T-cell (primary cell): ENCODE measurements at places on chromosomes 7 and 10. TPM values are rescaled to one million over a fixed set of nuclear protein-coding genes. Genes with fewer than 3 reads are reported as not detected.

Gene OR2A12
- not detected for total RNA-seq

DNA sequence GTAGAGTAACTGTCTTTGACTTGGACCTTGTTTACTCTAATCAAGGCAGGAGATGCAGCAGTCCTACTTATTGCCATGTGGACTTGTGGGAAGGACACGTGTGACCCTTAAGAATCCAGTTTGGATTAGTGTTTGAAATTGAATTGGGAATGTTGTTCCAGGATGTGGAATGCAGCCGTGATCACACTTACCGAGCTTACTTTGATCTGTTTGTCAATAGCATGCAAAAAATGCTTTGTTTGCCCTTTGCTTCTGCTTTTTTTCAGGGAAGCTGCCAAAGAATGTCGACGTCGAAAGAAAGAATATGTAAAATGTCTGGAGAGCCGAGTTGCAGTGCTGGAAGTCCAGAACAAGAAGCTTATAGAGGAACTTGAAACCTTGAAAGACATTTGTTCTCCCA, 84.7 kb downstream of the CREM start:
- no peak for DNase-seq

Gene NME8
- total RNA-seq, result not detected

GRCh38 chr10:44046605-44047004, 338.3 kb downstream of the CXCL12 start:
- DNase-seq, result no peak

DNA sequence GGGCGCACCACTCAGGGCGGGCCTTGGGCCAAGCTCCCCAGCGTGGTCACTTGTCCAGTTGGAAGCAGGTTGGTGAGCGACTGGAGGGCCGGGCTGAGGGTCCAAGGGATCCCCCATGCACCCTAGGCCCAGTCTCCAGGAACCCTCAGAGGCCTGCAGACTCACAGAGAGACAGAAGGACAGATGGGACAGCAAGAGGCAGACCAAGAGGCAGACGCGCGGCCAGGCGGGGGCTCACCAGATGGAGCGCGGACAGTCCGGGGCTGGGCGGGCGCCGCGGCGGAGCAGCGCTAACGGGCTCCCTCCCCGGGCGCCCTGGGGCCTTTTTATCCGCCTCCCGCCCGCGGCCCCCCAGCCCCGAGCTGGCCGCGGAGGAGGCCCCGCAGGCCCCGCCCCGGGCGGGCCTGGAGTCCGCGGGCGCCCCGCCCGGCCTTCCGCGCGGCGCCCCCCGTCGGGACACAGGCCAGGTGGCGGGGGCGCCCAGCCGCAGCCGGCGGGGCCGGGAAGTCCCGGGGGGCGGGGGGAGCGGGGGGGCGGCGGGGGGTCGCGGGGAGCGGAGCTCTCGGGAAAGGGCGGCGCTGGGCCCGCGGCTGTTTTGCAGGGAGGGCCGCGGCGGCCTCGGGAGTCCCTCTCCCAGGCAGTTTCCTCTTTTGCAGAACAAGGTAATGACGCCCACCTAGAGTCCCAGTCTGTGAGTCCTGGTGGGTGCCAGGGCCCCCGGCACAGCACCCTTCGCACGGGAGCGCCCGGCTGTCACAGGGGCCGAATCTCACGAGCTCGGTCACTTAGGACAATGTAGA, at the start of gene LOXL4:
TSS of gene LOXL4 (minus strand) at position 301 of the 800 bp plus-strand sequence. CDS start 5,175 bp downstream, outside the sequence.
- no peak for DNase-seq

DNA sequence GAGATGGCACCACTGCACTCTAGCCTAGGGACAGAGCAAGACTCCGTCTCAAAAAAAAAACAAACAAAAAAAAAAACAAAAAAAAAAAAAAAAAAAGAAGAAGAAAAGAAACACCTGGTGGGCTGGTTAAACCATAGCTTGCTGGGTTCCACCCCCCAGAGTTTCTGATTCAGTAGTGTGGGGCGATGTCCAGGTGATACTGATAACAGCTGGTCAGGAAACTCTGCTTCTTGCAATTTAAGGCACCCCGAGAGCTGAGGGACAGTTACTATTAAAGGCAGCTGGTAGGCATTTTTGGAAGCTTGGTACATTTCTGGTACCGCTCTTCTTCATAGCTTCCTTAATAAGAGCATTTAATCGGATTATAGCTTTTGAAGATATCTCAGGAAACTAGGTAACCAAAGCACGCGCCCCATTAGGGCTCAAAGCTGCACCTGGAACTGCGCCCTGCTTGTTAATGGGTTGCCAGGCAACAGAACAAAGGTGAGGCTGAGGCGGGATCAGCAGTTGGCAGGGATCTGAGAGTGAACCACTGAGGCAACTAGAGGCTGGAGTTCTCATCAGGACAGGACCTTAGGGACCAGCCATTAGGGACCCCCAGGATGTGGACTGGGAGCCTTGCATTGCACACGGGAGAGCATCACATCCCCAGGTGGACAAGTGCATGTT, 6.5 kb upstream of the SDK1 start:
- DNase-seq, result no peak

- DNase-seq, result no peak
Measured at GRCh38 chr10:28571265-28571664, 38.3 kb downstream of the WAC start.

Gene DHX32
- 13.4 TPM for total RNA-seq

Gene FEZF1
- not detected for total RNA-seq

GRCh38 chr10:112349521-112350085, 24.3 kb upstream of the ACSL5 start:
- no peak for DNase-seq

Gene ANKRD22
- total RNA-seq, result not detected

DNA sequence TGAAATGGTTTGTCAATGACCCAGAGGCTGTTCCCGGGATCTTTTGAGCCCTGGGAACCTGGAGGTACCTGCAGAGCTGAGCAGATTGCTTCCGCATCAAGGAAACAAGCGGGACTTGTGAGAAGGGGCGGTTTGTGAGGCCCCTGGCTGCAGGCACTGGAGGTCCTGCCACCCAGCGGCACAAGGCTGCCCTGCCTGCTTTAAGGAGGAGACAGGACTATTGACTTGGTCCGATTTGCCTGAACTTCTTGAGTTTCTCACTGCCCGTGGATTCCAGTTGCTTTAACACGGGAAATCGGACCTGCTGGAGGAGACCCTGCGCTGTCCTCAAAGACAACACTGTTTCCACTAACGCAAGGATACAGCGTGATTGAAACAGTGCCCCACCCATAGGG, 130.1 kb downstream of the DNAJB6 start:
- DNase-seq, result no peak

Gene ITIH5
- total RNA-seq, result 0.22 TPM

Gene FFAR4
- not detected for total RNA-seq

DNA sequence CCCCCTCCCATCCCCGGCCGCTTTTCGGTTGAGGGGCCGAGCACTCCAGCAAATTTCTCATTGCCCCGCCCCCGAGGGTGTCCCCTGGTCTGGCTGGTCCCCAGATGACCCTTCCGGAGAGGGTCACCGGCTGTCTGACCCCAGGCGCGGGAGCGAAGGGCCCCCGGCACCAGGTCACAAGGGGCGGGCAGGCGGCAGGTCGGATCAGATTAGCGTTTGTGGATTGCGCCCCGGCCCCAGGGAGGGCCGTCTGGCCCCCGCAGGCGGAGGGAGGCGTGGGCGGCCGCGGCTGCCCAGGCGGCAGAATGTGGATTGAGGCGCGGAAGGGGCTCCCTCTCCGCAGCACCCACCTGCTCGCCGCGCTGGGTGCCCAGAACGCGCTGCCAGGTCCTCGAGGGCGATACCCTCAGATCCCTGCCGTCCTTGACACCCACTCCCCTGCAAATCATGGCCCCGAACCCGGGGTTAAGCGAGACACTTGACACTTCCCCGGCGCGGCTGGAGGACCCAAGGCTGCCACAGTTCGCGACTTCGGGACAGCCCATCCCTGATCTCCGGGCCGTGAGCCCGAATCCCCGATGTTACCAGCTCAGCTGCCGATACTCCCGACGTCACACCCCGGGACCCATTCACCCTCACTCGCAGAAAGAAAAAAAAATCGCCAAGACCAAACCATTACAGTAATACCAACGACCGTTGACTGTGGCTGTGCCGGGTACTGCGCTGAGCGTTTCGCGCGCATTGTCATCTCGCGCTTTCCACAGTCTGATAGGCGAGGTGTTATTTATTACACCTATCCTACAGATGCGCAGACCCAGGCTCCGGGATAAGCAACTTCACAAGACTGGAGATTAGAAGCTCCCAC, 953 bp downstream of the NODAL start:
- DNase-seq, result no peak

DNA sequence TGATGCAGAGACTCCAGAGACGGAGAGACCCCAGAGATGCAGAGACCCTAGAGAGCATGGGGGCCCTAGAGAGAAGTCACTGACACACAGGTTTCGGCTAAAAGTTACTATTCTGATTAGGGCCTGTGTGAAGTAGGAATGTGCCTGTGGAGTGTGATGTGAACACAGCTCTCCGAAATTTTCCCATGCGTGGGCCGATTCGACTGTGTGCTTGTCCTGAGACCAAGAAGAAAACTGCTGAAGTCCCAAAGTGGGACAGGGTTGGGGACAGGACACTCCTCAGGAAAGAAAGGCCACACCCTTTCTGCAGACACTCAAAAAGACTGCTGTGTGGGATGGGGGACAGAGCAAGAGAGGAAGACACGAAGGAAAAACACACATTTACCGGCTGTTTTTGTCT, 533.5 kb downstream of the PTPRN2 start:
- DNase-seq, result no peak

DNA sequence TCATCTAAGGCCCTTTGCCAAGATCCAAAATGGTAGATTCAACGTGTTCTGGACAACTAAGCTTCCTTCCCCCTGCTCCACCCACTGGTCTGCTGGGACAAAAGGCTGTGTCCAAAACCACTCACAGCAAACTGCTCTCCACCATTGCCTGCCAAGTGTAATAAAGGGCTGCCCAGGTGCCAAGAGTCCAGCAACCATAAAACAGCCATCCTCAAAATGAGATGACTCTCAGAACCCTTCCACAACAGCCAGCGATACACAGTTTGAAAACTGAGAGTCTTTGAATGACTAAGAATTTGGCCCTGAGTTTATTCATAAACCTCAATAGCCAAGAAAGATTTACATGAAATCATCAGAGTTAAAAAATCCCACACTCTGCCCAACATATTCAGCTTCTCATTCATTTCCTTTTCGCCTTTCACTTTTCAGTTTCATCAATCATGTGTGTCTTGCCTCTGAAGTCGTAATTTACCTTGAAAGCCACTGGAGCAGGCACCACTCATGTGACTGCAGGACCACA, 658.1 kb upstream of the MGMT start:
- no peak for DNase-seq

DNA sequence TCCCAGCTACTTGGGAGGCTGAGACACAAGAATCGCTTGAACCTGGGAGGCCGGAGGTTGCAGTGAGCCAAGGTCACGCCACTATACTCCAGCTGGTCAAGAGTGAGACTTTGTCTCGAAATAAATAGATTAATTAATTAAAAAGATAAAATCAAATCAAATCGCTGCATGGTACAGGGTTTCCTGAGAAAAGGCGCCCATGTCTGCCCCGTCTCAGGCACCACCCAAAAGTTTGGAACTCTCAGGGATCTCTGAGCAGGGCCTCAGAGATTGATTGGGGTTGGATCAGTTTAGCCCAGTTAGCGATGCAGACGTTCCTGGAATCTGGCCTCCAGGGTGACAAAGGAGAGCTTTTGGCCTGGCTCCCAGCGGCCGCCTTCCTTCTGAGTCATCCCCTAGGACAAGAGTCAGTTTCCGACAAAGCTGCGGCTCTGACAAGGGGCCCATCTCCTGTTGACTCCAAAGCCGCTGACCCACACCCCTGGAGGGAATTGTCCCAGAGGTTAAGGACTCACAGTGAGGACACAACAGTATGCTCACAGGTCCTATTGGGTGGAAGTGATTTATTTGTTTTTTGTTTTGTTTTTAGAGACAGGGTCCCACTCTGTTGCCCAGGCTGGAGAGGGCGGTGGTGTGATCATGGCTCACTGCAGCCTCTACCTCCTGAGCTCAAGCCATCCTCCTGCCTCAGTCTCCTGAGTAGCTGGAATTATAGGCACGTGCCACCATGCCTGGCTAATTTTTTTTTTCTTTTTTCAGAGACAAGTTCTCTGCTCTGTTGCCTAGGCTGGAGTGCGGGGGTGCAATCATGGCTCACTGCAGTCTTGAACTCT, 6.8 kb downstream of the ORAI2 start:
- DNase-seq, result no peak

- DNase-seq, result no peak
Measured at GRCh38 chr7:70344726-70345125, 746.5 kb downstream of the AUTS2 start.

- no peak for DNase-seq
Measured at GRCh38 chr7:48177271-48177670, 6.0 kb downstream of the ABCA13 start.

GRCh38 chr10:78432583-78432982, 398.9 kb downstream of the RPS24 start:
- DNase-seq, result no peak

Gene C10orf105
- total RNA-seq, result 0.45 TPM

GRCh38 chr7:47427051-47427643, 154.8 kb downstream of the TNS3 start:
- no peak for DNase-seq

Gene OR13A1
- total RNA-seq, result 0.26 TPM

DNA sequence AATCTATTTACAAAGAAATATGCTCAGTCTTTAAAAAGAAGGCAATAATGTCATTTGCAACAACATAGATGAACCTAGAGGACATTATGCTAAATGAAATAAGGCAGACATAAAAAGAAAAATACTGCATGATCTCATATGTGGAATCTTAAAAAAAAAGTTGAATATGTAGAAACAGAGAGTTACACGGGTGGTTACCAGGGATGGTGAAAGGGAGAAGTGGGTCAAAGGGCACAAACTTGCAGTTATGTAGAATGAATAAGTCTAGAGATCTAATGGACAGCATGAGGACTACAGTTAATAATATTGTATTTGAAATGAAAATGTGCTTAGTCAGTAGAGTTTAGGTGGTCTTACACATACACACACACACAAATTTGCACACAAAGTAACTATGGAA, 88.2 kb upstream of the CCDC71L start:
- DNase-seq, result no peak

- no peak for DNase-seq
Measured at GRCh38 chr7:143315776-143316175, at the start of gene CLCN1. Gene CLCN1, plus strand, starts transcription at chr7:143316111. Its CDS starts 102 bp downstream, at chr7:143316213.

DNA sequence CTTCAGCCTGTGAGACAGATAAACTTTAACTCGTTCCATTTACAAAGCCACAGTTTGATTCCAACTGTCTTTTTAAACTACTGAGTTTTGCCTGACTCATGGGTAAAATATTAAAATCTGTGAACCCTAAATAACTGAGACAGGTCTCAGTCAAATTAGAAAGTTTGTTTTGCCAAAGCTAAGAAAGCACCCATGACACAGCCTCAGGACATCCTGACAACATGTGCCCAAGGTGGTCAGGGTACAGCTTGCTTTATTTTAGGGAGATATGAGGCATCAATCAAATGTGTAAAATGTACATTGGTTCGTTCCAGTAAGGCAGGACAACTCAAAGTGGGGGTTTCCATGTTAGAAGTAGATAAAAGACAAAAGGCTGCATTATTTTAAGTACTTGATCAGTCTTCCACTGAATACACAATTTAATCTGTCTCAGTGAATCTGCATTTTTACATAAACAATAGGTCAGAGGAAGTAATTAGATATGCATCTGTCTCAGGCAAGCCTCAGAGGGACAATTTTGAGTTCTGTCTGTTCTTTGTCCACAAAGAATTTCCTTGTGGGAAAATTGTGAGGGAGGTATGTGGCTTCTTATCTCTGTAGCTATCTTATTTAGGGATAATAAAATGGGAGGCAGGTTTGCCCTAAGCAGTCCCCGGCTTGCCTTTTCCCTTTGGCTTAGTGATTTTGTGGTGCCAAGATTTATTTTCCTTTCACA, 11.0 kb upstream of the PIP start:
- DNase-seq, result no peak
